T1000 (cell line): ENCODE measurements at places on chromosomes 3 and 15.

DNA sequence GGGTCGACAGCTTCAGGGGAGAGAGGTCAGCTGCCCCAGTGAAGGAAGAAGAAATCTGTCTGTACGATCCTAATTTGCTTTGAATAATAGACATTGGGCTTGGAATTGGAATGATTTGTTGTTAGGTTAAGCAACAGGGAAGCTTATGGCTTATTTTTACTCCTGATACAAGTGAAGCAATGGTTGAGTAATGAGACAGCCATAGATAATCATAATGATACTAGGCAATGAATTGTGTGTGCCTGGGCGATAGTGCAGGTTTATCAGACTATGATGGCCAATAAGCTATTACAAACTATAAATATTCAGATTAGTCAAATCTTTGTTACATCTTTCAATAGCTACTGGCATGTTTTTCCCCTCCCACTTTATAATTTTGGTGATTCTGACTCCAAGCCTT, 140.9 kb upstream of the CDIN1 start:
- no peak for DNase-seq

DNA sequence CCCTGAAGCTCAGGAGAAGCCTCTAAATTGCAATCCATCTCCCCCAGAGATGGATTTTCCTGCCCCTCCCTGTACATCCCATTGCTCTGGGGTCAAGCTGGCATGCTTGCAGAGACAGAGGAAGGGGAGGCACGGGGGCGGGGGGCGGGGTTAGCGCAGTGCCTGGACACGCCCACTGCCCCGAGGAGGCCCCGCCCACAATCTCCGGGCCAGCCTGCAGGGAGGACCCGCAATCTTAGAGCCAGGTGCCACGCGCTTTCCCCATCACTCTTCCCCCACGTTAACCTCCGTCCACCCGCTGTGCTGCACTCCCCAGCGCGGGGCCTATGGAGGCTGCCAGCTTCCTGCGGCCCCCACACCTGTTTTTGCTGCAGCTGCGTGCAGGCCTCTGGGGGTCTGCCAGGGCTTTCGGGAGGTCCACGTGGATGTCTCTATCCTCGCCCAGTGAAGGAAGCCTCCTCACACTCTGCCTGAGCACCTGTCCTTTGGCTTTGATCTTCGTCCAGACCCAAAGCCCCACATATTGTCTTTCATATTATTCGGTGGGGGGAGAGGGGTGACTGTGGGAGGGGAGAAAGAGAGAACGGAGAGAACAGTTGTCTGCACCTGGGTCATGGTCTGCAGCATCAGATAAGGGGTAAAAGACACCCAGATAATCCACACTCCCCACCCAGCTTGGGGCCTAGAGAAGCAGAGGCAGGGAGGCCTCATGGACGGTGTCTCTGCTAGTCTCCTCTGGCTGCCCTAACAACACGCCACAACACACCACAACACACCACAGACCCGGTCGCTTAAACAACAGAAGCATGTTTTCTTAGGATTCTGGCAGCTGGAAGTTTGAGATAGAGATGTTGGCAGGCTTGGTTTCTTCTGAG, 118.0 kb upstream of the MEF2A start:
- DNase-seq, result no peak

DNA sequence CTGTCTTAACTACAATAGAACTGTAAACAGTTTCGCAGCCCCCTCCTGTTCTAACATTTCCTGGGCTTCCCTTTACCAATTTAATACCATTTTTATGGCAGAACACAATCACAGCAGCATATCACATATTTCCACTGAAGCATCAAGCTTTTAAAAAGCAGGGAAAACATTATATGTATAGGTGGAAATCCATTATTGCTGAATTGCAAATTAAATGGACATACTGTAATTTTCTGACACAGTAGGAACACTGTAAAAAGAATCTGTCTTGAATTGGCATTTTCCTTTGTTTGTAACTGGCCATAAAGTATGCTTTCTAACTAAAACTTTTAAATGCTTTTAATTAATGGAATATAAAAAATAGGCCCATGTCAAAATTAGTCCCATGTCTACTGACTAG, 1385.8 kb downstream of the SI start:
- DNase-seq, result no peak

GRCh38 chr15:74432968-74433591, 678 bp downstream of the SEMA7A start:
- DNase-seq, result no peak

DNA sequence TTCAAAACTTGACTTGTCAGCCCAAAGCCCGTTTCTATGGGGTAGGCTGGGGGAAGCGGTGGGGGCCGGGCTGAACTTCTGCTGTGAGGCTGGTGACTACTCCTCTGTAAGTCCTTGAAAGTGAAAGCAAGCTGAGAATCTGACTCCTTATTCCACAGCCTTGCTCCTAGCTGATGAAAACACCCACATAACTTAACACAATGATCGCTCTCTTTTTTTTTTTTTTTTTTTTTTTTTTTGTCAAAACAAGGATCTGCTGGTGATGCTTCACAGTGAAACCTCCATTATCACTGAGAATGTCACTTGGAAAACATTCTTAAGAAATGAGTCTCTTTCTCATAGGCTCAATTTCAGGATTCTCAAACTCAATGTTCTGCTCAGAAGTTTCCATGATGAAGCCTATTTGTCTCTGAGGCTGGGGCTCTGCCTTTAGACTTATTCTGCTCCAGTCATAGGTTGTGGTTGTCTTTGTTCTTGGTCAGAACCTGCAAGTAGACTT, 31.4 kb upstream of the TKT start:
- DNase-seq, result no peak
